GM12891 (cell line): ENCODE measurements at places on chromosomes 3 and 15.

- DNase-seq = no peak
Observed at GRCh38 chr15:95432878-95433405, 897.6 kb upstream of the NR2F2 start.

GRCh38 chr3:184175506-184175905, 851 bp downstream of the AP2M1 start:
- DNase-seq = no peak

GRCh38 chr3:115808816-115809215, 185.5 kb downstream of the GAP43 start:
- no peak for DNase-seq

GRCh38 chr3:135147657-135148056, 352.6 kb downstream of the EPHB1 start:
- DNase-seq = no peak

DNA sequence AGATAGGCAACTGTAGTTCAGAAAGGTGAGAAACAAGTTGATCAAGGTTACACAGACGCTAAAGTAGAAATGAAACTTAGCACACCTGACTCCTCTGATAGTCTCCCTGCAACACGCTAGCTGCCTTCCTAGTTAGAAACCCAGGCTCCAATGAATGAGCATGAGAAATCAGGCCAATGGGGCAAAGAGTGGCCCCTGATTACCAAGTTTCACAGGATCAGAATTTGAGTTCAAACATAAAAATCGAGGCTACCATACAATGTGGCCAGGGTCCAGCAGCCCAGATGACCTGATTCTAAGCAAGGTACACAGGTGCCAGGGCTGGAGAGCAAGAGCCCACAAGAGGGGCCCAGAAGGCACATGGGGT, 7.7 kb downstream of the PLD1 start:
- no peak for DNase-seq

GRCh38 chr15:71328453-71328852, 213.2 kb downstream of the THSD4 start:
- no peak for DNase-seq

DNA sequence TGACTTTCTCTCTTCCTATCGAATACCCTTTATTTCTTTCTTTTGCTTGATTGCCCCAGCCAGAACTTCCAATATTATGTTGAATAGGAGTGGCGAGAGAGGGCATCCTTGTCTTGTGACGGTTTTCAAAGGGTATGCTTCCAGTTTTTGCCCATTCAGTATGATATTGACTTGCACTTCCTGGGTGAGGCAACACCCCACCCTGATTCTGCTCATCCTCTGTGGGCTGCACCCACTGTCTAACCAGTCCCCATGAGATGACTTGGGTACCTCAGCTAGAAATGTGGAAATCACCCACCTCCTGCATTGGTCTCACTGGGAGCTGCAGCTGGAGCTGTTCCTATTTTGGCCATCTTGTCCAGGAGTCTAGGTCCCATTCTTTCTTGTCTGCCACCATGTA, 44.8 kb upstream of the KCNH8 start:
- DNase-seq = no peak
